AG08395 (cell line): ENCODE measurements at places on chromosomes 5 and 9.

GRCh38 chr5:154575546-154576428 lies 97.8 kb upstream of the HAND1 start:
- no peak for DNase-seq

DNA sequence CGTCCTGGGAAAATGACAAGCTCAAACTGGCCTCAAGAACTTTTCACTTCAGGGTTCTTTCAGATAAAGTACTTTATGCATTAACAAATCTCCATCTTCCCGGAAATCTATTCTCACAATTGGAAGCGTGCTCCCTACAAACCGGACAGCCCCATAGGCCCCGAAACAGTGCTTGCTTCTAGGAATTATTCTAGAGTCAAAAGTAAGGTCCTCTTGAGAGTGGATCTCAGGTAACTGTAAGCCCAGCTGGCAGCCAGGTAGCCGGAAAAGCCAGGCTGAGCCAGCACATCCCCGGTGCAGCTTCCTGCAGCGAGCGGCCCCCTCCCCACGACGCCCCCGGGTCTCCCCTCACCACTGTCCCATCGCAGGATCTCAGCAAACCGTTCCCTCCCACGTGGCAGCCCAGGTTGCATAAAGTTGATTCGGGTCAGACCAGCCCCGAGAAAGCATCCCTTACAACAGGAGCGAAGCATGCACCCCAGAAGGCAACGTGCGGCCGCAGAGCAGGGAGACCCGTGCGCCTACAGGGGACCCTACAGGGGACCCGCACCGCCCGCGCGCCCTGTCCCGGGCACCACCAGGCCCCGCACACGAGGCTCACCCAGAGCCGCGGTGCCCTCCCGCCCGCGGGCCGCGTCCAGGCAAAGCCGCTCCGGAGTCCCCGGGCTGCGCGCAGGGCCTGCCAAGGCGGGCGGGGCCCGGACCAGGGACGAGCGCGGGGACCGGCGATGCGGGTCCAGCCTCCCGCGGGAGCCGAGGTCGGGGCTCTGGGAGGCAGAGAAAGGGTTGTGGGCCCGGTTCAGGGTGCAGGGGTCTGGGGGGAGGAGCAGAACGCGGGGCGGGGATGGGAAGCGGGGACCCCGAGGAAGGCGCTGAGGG lies 920 bp downstream of the LPCAT1 start:
- DNase-seq: no peak

DNA sequence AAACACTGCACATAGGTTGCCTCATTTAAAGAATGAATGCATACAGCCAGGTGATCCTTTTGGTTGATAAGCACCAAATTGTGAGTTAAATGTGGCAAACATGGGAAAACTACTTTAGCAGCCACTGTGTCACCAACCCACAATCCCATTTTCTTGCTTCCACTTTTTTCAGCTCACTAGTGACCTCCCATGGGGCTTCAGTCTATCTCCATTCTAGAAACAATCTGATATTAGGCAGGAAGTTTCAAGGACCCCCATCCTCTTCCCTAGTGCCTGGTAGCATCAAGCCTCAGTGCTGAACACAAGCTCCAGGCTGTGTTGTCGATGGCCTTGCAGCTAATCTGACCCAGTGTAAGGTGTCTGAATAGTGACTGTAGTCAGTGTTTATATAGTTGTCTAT lies 66.2 kb downstream of the PLPPR1 start:
- DNase-seq: no peak

GRCh38 chr5:74336297-74336696 lies 304.2 kb downstream of the ENC1 start:
- DNase-seq: no peak

DNA sequence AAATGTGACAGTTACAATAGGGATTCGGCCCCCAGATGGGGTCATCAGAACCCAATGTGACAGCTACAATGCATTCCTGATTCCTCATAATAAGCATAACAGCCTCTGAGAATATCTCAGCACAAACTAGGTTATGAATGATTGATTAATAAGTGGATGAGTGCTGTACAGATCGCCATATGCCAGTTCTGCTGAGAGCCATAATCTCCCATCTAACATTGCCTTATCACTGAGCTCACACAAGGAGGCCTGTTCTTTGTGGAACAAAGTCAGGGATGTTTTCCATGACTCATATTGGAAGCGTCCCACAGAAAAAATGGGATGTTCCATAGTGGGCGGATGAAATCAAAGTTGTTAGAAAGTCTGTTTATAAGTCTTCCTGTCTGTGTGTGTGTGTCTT lies 89.6 kb downstream of the KIF4B start:
- DNase-seq: peak; percentile 43

- no peak for DNase-seq
Observed at GRCh38 chr5:134568337-134568700, 42.8 kb downstream of the JADE2 start.
